Osteocyte (in vitro differentiated cells): ENCODE measurements at places on chromosomes 13 and 19. TPM values are rescaled to one million over a fixed set of nuclear protein-coding genes. Genes with fewer than 3 reads are reported as not detected.

Gene FGF9
- total RNA-seq, result not detected in 2 replicates

DNA sequence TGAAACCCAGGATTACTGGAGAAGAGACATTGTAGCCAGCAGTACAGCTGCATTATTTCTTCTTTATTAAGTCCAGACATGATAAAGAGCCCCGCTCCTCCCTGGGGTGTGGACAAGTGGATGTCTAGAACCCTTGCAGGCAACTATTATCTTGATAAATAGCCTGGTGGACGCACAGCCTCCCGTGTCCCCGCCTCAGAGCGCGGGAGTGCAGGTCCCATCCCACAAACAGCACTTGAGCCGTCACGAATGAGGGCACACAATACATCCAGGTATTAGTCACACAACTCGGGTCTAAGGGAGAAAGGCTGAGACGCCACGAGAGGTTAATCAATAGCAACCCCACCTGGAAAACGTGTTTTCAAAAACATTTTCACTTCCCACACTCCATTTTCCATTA, 213.2 kb upstream of the SOX1 start:
- H3K4me3 ChIP-seq, result no peak overlapping the region
- H3K4me1 ChIP-seq, result no peaks in the 10 kb centered on the region
- no peak overlapping the region for H3K27ac ChIP-seq
- no peak for DNase-seq

GRCh38 chr13:66693656-66694055, 536.5 kb downstream of the PCDH9 start:
- H3K36me3 ChIP-seq, result peaks cover 2% of the 10 kb centered on the region
- peak overlapping the region; percentile 47 for H3K27ac ChIP-seq
- DNase-seq, result no peak

Gene SYNGR4
- total RNA-seq, result not detected in 2 replicates

GRCh38 chr13:114000151-114001040, 26.5 kb upstream of the C13orf46 start:
- no peak overlapping the region for H3K27ac ChIP-seq
- no peaks in the 10 kb centered on the region for H3K27me3 ChIP-seq
- no peak for DNase-seq
- H3K4me1 ChIP-seq, result peaks cover 7% of the 10 kb centered on the region
- H3K36me3 ChIP-seq, result peaks cover 19% of the 10 kb centered on the region

Gene PRR36
- total RNA-seq, result 0.24 and 0.51 TPM in 2 replicates

DNA sequence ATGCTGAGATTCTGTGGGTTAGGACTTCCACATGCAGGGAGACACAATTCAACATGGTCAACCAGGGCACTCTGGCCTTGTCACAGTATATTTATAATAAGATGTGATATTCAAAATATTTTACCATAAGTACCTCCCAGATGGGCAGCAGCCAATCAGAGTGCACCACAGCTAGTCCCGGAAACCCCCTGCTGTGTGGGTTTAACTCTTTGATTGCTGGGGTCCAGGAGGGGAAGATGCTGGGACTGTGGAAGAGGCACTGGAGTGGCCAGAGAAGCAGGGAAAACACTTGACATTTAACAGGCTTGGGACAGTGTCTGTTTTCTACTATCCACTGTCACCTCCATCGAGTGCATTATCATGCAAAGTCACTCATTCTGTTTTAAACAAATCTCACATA, 99.0 kb downstream of the MBNL2 start:
- H3K4me1 ChIP-seq, result peaks cover 43% of the 10 kb centered on the region
- DNase-seq, result no peak
- H3K27ac ChIP-seq, result peak overlapping the region; percentile 31
- H3K36me3 ChIP-seq, result peaks cover 20% of the 10 kb centered on the region

DNA sequence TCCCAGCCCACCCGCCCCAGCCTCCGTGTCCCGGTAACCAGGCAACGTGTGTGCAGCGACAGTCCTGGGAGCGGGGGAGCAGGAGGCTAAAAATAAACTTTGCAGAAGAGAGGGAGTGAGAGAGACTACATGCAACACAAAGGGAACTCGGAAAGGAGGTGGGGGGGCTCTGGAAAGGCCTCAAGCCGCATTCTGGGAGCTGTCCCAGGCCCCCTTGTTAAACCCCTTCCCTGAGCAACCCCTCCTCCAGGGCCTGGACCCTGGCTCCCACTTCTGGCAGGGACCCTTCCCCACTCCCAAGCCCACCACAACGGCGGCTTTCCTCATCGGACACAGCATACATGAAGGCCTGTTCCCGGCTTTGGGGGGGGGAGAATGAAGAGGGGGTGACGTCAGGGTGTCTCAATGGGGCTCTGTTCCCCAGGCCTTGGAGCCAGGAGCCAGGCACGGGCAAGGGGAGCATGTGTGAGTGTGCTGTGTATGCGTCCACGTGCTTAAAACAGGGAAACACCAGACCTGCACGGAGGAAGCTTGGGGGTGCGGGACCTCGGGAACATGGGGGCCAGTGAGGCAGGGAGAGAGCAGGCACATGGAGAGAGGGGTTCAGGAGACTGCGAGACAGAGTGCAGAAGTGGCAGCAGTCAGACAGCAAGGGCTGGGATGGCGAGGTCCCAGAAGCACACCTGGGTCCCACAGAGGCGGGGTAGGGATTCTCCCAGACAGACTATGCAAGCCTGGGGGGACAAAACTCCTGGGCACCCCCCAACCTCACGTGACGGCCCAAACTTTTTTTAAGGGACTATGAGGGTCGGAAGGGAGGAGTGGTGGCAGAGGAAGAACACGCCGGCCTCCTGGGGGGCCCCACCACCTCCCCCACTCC, 2.3 kb downstream of the ERF start:
- peak overlapping the region; percentile 93 for H3K27ac ChIP-seq
- H3K4me1 ChIP-seq, result peaks cover 47% of the 10 kb centered on the region
- H3K36me3 ChIP-seq, result peaks cover 2% of the 10 kb centered on the region

GRCh38 chr13:57409121-57409520, 222.4 kb upstream of the PCDH17 start:
- no peak overlapping the region for H3K27ac ChIP-seq
- no peaks in the 10 kb centered on the region for H3K27me3 ChIP-seq
- DNase-seq, result no peak
- no peaks in the 10 kb centered on the region for H3K36me3 ChIP-seq
- no peak overlapping the region for H3K4me3 ChIP-seq

Gene SLC6A16
- 5.3 and 6.0 TPM in 2 replicates for total RNA-seq

- H3K4me3 ChIP-seq, result no peak overlapping the region
- H3K36me3 ChIP-seq, result no peaks in the 10 kb centered on the region
- no peaks in the 10 kb centered on the region for H3K4me1 ChIP-seq
- H3K27ac ChIP-seq, result no peak overlapping the region
Observed at GRCh38 chr13:90177512-90177911, 1170.0 kb upstream of the MIR17HG start.

DNA sequence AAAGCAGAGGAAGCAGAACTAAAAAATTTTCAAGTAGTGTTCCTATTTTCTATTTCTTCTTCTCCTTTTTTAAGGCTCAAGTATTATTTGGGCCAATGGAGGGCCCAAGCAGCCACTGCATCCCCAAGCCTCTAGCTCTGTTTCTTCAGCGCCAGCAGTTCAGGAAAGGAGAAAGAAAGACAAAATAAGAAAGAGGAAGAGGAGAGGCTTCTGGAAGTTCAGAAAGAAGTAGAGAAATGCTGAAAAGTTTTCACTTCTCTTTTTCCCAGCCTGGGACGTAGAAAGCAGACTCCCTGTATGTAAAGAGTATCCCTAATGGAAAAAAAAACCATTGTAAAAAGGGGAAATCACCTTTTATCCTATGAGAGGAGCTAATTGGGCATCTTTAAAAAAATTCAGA, 165.5 kb upstream of the KLF12 start:
- H3K4me1 ChIP-seq, result peaks cover 15% of the 10 kb centered on the region
- no peak overlapping the region for H3K27ac ChIP-seq
- H3K4me3 ChIP-seq, result no peak overlapping the region
- no peak for DNase-seq
- H3K36me3 ChIP-seq, result no peaks in the 10 kb centered on the region
- no peaks in the 10 kb centered on the region for H3K27me3 ChIP-seq
